Sciatic nerve (tissue), 2 donors: ENCODE measurements at places on chromosomes 5 and 9.

DNA sequence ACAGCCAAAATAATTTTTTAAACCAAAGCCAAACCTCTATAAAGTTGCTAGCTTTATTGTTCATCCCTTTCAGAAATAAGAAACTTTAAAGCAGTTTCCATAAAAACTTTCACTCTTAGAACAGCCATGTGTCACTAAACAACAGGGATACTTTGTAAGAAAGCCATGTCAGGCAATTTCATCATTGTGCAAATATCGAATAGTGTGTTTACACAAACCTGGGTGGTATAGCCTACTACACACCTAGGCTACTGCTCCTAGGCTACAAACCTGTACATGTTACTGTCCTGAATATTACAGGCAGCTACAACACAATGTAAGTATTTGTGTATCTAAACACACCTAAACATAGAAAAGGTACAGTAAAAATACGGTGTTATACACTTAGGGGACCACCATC lies 59.9 kb downstream of the TLE1 start:
- DNase-seq, result no peak

DNA sequence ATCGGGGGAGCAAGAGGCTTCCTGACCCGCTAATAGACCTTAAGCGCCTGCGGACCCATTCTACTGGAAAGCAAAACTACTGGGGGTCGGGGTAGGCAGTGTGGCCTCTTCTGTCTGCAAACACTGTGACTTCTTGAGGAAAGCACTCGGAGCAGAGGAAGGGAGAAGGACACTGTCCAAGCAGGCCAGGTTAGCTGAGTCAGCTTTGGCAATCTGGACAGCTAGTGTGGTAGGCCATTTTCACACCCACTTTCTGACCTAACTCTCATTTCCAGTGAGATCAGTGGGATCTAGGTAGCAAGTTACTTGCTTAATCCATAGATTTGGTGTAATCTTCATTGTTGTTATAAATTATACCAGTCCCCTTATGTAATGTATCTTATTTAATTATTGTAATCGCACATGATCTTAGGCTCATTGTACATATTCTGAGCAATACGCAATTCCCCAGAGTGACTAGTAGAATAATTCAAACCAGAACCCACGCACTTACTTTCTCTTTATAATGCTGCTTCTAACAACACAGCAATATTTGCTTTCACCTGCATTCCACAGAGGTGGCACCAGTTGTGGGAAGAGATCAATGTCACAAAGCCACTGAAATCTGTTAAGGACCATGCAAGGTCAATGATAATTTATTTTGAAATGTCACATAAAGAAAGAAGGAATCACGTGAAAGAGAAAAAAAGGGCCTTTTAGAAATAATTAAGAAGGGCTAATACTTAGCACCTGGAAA lies 82.9 kb downstream of the NREP start:
- DNase-seq, result no peak

GRCh38 chr5:81922854-81923279 lies 49.0 kb upstream of the ATG10 start:
- DNase-seq, result no peak

DNA sequence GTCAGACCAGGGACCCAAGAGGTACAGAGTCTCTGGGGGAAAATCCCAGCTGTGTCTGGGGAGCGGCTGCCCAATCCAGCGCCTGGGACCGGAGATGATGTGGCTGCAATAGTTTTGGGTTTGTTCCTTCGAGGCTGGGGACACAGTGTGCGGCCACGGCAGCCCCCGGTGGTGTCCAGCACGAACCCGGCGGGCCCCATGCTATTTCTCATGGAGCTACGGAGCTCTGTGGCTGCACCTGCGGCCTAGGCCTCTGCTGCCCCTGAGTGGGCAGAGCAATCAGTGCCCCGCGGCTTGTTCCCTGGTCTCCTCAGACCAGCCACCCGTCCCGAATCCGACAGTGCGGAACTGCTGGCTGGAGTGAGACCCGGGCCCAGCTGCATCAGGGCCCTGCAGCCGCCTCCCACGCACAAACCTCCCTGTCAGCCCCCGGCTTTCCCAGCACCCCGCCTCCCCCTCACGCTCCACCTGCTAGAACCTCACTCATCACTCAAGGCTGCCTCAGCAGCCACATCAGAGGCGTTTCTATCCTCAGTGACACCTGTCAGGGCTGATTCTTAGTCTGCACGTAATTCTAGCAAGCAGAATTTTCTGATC lies 29.0 kb downstream of the SARDH start:
- no peak for DNase-seq

DNA sequence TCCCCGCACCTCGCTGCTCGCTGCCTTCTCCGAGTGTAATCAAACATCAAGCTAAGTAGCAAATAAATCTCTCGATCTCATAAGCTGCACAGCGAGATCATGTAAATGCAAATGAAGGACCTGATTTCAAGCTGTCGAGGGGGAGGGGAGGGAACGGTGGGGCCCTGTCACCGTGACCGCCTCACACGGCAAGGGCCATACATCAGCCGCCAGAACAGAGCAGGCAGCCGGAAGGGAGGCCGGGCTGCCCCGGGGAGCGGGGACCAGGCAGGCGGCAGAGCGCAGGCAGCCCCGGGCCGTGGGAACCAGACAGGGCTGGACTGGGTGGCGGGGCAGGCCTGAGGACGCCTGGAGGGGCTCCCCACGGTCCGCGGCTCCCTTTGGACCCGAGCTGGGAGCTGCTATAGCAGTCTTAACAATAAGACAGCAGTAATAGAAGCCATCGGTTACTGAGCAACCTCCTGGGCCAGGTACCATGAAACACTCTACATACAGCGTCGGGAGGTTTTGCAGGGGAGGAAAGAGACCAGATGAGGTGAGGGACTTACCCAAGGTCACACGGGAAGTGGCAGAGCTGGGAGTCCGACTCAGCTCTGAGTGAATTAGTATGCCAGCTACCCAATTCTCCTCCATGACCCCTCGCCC lies 76.8 kb downstream of the CFAP77 start:
- DNase-seq, result no peak

GRCh38 chr9:85723215-85723614 lies 18.5 kb downstream of the AGTPBP1 start:
- no peak for DNase-seq
